ENCODE measurements at places on chromosomes 1 and 21. TPM values are rescaled to one million over a fixed set of nuclear protein-coding genes. Genes with fewer than 3 reads are reported as not detected.

The C1orf21 gene
- 32.1 TPM for total RNA-seq

The TLR5 gene
- 7.8 TPM for total RNA-seq

The DR1 gene
- total RNA-seq = 30.2 TPM

The NCSTN gene
- 113 TPM for total RNA-seq

The GPR37L1 gene
- total RNA-seq = not detected

All from subcutaneous adipose tissue (tissue), 4 donors.